ENCODE measurements at places on chromosomes 2 and 18.
A peak's percentile ranks its signal among the peaks of the same experiment; 100 is the strongest.

DNA sequence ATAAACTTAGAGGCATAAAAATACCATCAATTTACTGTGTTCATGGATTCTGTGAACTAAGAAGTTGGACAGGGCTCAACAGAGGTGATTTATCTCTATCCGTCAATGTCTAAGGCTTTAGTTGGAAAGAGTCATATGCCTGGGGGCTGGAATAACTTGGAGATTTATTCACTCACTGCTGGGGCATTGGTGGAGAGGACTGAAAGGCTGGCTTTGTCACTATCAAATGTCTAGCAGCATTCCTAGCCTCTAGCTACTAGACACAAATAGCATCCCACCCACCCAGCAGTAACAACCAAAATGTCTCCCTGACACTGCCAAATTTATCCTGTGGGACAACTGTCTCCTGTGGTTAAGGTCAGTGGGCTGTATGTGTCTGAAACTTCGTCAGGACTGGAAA lies 71.0 kb downstream of the EVA1A start:
- DNase-seq: no peak

GRCh38 chr2:91974401-91975129 lies 2896.7 kb upstream of the TEKT4 start:
- no peak for DNase-seq

GRCh38 chr2:199979832-199980628 lies 24.6 kb downstream of the MAIP1 start:
- DNase-seq: peak; percentile 9

GRCh38 chr2:134453476-134453875 lies 199.6 kb downstream of the MGAT5 start:
- DNase-seq: no peak

DNA sequence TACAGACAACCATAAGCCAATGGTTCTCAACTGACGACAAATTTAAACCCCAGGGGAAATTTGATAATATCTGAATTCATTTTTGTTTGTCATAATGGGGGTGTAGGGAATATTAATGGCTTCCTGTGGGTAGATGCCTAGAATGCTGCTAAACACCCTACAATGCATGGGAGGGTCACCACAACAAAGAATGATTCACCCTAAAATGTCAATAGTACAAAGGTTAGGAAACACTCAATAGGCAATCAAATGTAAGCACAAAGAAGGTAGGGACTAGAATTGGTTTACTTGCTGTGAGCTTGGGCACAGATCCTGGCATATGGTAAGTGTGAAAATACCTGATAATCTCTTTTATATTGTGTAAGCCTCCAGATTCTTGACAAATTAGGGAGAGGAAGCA lies 20.1 kb upstream of the FANCL start:
- no peak for DNase-seq

DNA sequence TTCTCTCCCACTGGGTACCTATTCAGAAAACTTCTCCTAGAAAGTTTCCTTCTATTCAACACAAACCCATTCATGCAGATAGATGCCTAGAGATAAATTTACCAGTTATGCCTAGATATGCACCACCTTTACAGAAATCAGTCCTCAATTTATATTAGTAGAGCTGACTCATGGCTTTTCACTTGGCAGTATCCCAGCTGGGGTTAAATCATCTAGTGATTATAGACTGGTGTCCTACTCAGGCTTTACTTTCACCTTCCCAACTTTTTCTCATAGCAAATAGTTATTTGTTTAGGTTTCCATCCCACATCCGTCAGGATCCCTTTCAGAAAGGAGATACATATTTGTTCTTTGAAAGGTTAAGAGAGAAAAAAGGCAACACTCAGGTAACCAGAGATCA lies 124.5 kb downstream of the AQP4 start:
- DNase-seq: no peak

DNA sequence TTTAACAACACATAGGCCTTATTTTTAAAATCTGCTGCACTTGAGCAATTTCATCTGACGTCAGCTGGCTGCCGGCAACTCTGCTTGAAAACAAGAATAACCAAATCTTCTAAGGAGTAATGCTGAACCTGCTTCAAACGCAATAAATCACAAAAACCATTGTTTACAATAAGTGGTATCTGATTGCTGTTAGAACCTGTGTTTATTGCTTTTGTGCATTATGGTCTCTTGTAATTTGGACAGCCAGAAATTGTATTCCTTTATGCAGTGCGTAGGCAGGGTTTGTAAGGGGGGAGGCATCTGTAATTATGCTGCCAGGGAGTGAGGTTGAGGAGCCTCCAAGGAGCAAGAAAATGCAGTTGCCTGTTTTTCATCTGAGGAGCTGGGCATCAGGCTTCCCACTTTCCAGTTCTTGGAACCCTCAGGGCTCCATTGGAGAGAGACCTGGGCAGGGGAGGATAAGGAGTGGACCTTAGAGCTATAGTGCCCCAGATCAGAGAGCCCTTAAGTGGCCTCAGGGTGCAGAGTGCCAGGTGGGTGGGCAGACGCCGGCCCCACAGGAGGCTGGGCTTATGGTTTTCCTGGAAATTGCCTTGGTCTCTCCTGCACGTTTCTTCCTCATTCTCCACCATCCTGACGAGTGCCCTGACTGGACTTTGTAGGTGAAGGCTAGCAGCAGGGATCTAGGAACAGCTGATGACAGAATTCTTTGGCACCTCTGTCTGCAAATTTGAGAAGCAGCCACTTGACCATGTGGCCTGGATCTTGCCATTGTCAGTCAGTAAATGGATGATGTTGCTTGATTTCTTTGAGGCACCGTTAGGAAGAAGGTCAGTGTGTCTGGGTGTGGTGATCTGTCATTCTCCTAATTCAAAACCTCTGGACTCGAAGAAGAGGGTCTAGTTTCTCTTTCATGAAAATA lies 129.2 kb downstream of the KLHL29 start:
- DNase-seq: no peak

DNA sequence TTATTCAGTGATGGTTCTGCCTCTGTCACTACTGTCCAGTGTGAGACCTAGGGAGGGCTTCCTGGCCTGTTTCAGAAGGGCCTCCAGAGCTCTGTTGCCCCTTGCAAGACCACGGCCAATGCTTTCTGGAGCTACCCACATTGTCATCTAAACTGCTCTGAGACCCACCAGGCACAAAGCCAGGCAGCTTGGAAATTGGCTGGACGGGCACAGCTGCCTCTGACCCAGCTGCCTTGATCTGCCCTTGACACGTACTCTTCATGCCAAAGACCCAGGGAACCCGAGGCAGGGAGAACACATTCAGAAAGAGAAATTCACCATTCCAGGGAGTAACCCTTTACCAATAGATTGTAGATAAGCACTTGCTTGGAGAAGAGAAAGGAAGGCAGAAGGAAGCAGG lies 183.7 kb upstream of the SIX2 start:
- DNase-seq: no peak

DNA sequence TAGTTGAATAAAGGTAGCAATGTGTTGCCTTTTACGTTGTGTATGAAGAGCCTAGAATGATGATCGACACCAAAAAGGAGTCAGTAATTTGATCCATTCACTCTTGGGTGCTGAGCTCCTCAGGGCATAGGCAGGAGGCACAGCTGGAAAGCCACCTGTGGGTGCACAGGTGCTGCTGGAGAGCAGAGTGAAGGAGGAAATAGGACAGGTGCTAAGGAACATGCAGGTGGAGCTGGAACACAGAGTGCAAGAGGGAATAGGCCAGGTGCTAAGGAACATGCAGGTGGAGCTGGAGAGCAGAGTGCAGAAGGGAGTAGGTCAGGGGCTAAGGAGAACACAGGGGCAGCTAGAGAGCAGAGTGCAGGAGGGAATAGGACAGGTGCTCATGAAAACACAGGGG lies 86.1 kb downstream of the SH3YL1 start:
- DNase-seq: no peak

- DNase-seq: no peak
Measured at GRCh38 chr2:25338401-25338800, 3.3 kb downstream of the DNMT3A start.

GRCh38 chr2:73708527-73708926 lies 28.6 kb downstream of the TPRKB start:
- no peak for DNase-seq

DNA sequence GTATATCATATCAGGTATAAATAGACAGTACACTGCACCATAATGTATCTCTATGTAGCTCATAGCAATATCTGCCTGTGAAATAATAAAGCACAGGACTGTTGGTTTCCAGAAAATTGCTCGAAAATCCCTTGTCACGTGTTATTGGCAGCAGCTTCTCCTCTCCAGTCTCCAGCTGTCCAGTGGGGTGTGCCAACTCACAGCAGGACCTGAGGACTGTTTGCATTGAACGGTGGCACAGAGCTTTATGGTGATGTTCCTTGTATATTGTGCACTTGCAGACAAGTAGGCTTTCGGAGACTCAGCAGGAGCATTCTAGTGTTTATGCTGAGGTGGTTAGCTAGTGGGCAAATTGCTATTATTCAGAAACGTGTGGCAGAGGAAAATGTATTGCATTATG lies 182.2 kb upstream of the ATP5MC3 start:
- no peak for DNase-seq

GRCh38 chr2:208280234-208280633 lies 14.2 kb downstream of the PIKFYVE start:
- DNase-seq: no peak

DNA sequence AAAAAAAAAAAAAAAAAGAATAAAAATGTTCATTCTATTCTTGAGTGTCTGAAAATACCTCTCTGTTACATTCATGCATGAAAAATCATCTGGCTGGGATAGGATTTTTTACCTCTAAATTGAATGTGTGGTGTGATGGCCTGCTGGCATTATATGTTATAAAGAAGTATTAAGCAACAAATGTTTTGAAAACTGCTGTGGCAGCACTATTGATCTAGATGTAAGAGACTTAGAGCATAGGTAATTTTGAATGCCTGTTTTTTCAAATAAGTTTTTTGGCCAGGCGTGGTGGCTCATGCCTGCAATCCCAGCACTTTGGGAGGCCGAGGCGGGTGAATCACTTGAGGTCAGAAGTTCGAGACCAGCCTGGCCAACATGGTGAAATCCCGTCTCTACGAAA lies 147.0 kb upstream of the LINC00305 start:
- DNase-seq: no peak

DNA sequence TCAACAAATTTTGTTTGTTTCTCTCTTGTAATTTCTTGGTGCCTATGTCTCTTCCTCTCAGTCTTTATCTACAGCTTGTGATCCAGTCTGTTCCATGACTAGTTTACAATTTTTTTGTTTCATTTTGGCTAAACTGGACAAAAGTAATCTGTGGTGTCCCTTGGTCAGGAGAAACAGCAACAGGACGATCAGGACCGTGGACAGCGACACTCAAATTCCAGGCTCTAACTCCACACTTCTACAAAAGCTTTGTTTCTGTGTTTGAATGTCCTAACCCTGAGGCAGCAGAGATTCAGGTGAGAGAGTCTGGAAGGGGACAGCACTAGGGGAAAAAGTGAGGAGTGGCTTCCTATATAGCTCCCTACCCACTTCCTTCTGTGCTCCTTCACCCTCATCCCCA lies 593.3 kb upstream of the FANCL start:
- no peak for DNase-seq

GRCh38 chr18:30595942-30596341 lies 446.6 kb downstream of the DSC3 start:
- no peak for DNase-seq

DNA sequence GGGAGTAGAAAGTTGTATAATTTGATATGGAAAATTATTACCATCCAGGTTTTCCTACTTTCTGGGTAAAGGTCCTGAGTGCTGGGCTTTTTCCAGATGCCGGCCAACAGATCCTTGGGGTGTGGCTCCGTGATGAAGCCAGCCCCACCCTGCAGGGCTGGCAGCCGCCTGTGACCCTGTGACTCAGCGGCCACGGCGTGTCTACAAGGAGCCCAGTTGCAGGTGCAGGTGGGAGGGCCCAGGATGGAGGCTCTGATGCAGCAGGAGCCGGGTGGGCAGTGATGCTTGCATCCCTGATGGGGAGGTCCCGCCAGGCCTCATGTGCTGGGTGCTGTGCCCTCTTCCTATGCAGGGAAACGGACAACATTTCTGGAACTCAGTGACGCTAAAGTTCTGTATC lies 96.0 kb upstream of the ALKAL2 start:
- DNase-seq: no peak

GRCh38 chr2:13240061-13240460 lies 523.3 kb downstream of the TRIB2 start:
- DNase-seq: no peak

DNA sequence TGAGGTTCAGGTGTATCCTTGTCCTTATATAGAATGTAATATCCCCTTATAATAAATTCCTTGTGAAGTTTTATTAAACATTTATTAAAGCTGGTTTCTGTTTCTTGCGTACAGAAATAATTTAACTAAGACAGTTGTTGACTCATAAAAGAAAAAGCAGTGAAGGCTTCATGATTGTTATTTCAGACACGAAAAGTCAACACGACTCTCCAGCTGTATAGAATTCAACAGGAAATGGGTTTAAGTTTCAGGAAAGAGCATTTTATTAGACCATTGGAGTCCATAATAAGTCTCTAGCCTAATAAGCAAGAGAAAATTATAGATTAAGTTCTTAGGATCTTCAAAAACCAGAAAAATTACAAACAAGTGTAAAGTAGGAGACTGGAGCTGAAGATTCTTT lies 62.2 kb downstream of the KCNE4 start:
- DNase-seq: no peak

DNA sequence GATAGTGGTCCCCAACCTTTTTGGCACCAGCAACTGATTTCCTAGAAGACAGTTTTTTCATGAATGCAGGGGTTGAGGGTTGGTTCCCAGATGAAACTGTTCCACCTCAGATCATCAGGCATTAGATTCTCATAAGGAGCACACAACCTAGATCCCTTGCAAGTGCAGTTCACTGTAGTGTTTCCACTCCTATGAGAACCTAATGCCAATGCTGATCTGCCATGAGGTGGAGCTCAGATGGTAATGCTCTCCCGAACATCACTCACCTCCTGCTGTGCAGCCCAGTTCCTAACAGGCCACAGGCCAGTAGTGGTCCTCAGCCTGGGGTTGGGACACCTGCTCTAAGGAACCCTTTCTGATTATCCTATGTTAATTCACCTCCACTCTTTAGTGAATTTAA lies 133.5 kb downstream of the SOX11 start:
- no peak for DNase-seq

- DNase-seq: no peak
Measured at GRCh38 chr18:21629089-21629832, 17.1 kb downstream of the SNRPD1 start.

DNA sequence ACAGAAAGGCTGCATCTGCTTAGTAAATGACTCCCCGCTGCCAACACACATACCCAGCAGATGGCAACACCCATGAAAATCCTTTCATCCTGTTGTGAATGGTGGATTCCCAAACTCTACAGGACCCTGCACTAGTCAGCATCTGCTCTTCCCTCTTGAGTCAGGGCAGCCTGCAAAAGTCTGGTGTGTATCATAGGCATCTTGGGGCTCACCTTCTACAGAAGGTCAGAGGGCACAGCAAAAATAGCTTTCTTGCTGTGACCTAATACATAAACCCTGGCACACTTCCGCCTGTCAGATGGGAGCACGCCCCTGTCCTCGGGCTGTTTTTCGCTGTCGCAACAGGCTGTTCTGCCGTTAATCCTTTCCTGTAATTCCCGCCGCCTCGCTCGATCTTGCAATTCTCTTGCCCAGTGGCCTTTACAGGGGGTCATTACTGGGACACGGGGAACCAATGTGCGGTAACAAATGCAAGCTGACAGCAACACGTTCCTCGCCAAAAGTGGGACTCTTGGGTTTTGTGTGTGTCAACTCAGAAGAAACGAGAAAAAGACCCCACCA lies 19.9 kb upstream of the SCYGR1 start:
- DNase-seq: no peak

All from esophagus squamous epithelium (tissue), 5 donors.